Bronchus fibroblast of lung (primary cell): ENCODE measurements at places on chromosomes 12 and 14. TPM values are rescaled to one million over a fixed set of nuclear protein-coding genes. Genes with fewer than 3 reads are reported as not detected.

The SRRM4 gene
- not detected in 2 replicates for total RNA-seq

The KLRK1 gene
- not detected in 2 replicates for total RNA-seq

The JPH4 gene
- not detected in 2 replicates for total RNA-seq

The KCNMB4 gene
- total RNA-seq, result 0.45 and 0.50 TPM in 2 replicates

The MYL2 gene
- 0.74 TPM in 1 of 2 replicates, not detected in the other for total RNA-seq

The TSPAN19 gene
- under 0.01 TPM in 1 of 2 replicates, not detected in the other for total RNA-seq

The TEX22 gene
- under 0.01 TPM in 1 of 2 replicates, not detected in the other for total RNA-seq
